ENCODE measurements at places on chromosomes 3 and 15.

DNA sequence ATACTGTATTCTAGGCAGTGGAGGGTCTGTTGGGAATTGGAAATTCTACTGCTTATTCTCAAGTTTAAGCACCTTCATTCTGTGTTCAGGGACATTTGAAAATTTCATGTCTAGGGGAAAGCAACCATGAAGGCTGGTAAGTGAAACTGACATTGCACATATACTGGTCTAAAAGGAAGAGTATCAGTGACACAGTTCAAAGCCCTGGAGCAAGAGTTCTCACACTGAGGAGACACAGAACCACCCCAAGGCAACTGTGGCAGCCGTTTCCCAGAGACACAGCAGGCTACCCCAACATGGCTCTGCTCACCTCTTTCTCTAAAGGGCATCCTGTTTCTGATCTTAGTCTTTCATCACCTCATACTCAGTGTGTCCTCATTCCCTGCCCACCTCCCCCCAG, 67.5 kb downstream of the KCNMB2 start:
- DNase-seq: no peak

DNA sequence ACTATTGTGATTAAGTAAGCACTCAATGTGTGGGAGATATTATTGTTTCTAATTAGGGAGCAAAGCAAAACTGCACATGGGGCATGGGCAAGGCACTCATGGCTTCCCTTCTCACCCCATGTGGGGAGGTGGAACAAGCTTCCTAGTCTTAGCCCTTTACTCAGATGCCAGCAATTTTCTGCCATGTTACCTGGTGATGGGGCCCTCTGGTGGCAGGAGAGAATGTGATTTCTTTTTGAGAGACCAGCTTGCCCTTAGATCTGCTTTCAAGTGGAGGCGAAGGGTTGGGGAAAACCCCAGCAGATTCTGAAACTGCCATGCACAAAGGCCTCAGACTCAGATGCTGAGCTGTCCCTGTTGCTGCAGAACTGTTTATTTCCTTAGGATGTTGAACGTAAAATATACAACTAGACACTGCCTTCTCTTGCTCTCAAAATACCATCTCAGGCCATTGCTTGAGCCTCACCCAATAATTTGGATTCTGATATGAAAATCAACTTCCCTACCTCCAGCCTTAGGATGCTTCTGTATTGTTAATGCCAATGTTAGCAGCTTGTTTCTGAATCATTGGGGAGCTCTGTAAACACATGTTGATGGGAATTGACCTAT, 130.2 kb upstream of the TPRG1 start:
- DNase-seq: peak; percentile 73

GRCh38 chr15:80441041-80441440, 36.9 kb downstream of the ARNT2 start:
- DNase-seq: no peak

GRCh38 chr15:88701561-88702095, 62.8 kb downstream of the ISG20 start:
- peak; percentile 9 for DNase-seq

GRCh38 chr3:45488591-45488990, 100.2 kb downstream of the LARS2 start:
- no peak for DNase-seq

- no peak for DNase-seq
These were observed 26.0 kb downstream of the CFAP92 start for GRCh38 chr3:128967748-128968355.

GRCh38 chr3:168123201-168124176, 27.8 kb upstream of the GOLIM4 start:
- DNase-seq: no peak

DNA sequence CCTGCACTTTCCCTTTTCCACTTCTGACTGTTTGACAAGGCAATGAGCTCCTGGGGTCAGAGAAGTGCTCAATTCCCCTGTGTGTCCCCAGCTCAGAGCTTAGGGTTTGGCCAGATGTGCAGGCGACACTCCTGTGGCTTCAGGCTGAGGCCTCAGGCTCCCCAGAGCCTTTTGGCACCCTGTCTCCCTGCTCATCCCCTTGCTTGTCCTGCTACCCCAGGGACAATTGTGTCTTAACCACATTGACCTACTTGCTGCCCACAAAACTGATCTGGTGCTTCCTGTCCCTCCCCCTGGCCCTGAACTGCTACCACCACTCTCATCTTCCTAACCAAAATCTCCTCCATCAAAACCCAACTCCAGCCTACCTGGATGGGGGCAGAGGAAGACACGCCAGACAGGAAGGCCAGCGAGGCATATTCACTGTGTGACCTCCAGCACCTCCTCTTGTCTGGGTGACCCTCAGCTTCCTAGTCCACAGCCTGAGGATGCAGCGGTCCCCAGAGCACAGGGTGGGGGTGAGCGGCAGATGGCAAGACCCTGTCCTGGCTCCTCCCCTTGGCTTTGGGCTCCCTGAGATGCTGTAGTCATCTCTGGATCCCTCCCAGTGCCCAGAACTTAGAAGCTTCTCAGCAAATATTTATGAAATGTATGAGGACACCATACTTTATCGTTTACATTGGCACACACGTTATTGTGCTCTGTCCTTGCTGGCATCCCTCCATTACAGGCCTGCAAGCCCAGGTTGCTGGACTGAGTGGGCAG, 98.9 kb upstream of the SLC6A6 start:
- no peak for DNase-seq

GRCh38 chr3:182238126-182238525, 526.4 kb downstream of the SOX2 start:
- no peak for DNase-seq

- DNase-seq: no peak
These were observed 7.3 kb upstream of the FURIN start for GRCh38 chr15:90860942-90861675.

GRCh38 chr3:189139611-189139940, 32.2 kb upstream of the TPRG1 start:
- DNase-seq: no peak

DNA sequence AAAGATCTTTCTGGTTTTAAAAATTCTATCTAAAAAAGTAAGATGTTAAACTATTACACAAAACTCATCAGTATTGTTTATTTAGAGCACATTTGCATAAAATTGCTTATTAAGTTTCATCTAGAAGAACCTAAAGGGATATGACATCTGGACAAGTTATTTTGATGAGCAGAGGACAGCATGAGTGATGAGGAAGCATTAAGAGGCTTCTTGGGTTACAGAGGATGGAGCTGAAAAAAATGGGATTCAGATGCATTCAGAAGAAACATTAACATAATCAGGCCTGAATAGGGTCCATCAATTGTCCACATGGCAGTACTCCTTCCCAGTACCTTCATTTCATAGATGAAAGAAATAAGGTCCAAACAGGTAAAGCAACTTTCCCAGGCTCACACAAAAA, 41.6 kb downstream of the IMPG2 start:
- no peak for DNase-seq

All from activated CD4-positive, alpha-beta T cell treated with anti-CD3 and anti-CD28 coated beads, Interleukin-2, amount 50 U/mL, for 4 hours (primary cell).